ENCODE measurements at places on chromosomes 12 and 14.

GRCh38 chr14:72924337-72924736 is 1.9 kb upstream of the DCAF4 start:
- DNase-seq = no peak

GRCh38 chr12:27965411-27965810 is 7.1 kb downstream of the PTHLH start:
- DNase-seq = no peak

- no peak for DNase-seq
These were observed 118.7 kb upstream of the PTPRQ start for GRCh38 chr12:80325167-80325959.

- no peak for DNase-seq
These were observed 202.1 kb upstream of the PDZRN4 start for GRCh38 chr12:40986001-40986400.

DNA sequence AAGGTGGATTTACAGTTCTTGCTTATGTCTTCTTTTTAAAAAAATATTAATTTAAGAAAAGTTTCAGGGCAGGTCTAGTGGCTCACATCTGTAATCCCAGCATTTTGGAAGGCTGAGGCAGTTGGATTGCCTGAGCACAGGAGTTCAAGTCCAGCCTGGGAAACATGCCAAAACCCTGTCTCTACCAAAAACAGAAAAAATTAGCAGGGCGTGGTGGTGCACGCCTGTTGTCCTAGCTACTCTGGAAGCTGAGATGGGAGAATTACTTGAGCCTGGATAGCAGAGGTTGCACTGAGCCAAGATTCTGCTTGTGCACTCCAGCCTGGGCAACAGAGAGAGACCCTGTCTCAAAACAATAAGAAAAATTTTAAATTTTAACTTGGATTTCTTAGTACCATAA is 5.4 kb upstream of the TAS2R46 start:
- DNase-seq = no peak

DNA sequence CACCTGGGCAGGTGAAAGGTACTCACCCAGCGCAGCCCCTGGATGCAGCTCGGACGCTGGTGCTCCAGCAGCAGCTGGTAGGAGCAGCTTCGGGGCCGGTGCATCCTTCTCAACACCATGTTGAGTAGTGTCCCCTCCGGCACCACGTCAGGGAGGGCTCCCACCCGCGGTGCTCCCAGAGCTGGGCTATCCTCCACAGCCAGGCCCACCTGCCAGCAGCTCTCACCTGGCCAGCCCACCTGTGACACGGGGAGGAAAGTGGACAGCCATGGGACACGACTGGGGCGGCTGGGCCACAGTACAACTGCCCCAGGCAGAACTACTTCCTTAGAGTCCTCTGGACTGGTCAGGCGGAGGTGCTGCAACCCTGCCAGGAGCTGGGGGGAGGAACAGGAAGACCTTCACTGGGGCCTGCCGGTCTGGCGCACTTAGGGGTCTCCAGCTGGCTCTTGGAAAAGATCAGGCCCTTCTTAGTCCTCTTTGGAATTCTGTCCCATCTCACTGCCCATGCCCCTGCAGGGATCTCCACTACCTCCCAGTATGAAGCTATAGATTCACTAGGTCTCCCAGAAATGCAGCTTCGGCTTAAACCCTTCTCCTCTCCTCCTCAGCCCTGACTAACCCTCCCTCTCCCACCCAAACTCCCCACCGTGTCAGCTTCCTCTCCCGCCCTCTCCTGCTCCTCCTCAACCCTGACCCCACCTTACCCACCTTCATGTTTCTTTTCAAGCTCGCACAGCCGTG is 668 bp downstream of the RAPGEF3 start:
- no peak for DNase-seq

GRCh38 chr12:105469211-105469610 is 138.7 kb downstream of the C12orf75 start:
- no peak for DNase-seq

- DNase-seq = no peak
These were observed 525 bp upstream of the FAR2 start for GRCh38 chr12:29148596-29148910.

- DNase-seq = no peak
These were observed 2.8 kb downstream of the OLR1 start for GRCh38 chr12:10169104-10169503.

- no peak for DNase-seq
These were observed 445 bp downstream of the CERS5 start for GRCh38 chr12:50166799-50167048.

Measured in AG04449 (cell line).